ENCODE measurements at places on chromosomes 2 and 18. TPM values are rescaled to one million over a fixed set of nuclear protein-coding genes. Genes with fewer than 3 reads are reported as not detected.

- no peak for DNase-seq
These were observed 4.3 kb upstream of the CHRNA1 start for GRCh38 chr2:174768557-174768956.

DNA sequence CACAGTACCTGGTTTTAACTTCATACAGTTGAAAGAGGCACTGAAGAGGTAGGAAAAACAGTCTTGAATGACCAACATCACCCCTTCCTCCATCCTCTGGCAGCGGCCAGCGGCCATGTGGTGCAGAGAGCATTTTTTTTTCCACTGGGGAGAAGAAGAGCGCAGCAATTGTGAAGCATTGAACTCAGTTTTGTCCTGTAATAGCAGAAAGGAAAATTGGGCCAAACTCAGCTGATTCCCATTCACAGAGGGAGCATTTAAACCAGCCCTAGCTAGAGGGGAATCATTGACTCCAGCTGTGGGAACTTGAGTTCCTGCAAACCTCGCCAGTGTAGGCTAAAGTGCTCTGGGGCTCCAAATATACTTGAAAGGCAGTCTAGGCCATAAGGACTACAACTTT lies 316.6 kb upstream of the CHST9 start:
- DNase-seq, result no peak

- DNase-seq, result no peak
These were observed 126.9 kb downstream of the KCNJ3 start for GRCh38 chr2:154825358-154825757.

- DNase-seq, result peak; percentile 81
These were observed at the start of gene YES1 for GRCh38 chr18:811892-812375. YES1 (minus strand) TSS chr18:812242; CDS start chr18:756827, 55,415 bp downstream.

DNA sequence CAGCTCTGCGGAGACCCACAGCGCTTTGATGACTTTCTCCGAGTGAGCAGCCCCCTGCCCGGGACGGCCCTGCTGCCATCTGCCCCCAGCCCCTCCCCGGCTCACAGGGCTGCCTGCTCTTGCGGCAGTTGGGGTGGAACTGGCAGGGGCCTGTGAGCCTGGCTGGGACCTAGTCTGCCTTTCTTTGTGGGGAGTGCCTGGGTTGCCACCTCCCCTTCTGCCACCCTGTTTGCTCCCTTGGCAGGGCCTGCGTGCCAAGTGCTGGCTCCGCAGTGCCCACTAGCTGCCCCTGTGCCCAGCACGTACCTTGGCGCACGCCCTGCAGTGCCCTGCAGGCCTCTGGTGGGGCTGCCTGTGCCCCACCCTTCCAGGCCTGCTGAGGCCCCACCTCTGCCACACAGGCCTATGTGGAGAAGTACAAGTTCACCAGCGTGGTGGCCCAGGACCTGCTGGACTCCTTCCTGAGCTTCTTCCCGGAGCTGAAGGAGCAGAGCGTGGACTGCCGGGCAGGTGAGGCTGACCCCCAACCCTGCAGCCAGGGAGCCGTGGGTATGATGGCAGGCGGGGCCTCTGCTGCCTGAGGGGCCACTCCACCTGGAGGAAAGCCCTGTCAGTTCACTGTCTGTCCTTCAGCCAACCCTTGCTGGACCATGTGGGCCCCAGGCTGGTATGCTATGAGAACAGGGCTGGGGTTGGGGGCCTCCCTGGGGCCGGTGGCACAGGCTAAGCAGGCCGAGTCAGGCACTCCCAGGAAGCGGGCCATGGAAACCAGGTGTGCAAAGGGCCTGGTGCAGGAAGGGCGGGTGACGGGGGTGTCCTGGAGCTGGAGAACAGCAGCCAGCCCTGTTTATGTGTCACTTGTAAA lies 7.0 kb downstream of the RNPEPL1 start:
- no peak for DNase-seq

GRCh38 chr2:131029812-131030211 lies 63.4 kb downstream of the FAM168B start:
- DNase-seq, result no peak

- DNase-seq, result no peak
These were observed 66.5 kb downstream of the RAB10 start for GRCh38 chr2:26100384-26100783.

DNA sequence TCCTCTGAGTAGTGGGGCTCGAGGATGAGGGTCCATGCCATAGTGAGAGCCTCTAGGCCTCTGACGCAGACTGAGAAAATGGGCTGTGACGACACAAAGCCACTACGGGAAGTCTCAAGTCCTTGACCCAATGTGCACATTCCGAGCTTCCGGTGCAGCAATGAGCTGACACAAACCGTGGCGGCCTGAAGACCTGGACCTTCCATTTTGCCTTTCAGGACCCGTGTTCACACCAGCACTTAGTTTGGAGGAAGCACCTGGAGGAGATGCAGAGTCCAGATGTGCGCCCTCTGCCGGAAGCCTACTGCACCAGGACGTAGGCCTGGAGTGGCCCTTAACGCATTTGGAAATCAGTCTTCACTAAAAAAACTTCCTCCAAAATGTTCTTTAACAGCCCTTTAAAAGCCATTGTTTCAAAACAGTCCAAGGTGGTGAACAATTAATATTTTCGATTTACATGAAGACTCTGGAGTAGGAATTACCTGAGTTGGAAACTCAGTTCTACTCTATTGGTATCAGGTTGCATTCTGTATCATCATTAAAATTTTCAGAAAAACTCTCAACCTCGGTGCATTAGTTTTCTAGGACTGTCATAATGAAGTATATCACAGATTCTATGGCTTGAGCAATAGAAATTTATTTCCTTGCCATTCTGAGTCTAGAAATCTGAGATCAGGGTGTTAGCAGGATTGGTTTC lies 33.9 kb downstream of the BMP10 start:
- DNase-seq, result peak; percentile 58

DNA sequence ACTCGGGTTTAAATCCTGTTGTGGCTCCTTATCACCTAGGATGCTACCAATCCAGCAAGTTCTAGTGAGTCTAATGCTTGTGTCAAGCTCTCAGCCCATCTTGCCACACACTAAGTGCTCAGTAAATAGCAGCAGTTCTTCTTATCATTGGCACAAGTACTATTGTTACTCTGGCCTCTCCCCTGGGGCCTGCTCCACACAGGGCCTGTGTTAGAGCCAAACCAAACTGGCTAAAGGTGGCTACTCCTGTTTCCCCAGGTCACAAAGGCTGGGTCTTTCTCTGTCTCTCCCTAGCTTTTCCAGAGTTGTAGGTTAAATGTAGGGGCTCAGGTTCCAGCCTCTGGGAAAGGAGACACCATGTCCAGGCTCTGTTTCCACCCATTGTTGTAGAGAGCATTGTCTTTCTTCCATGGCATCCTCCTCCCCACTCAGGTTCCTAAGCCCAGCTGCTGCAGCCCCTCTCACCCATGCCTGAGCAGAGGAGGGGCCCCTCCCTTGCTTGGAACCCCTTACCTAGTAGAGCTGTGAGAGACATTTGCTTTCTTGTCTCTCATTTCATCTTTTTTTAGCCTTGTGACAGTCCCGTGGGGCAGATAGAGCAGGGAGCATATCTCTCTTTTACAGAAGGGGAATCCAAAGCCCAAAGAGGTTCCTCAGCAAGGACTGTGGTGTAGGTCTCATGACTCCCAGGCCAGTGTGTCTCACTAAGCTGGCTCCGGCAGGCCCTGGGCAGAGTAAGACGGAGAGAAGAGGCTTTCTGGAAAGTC lies 56.4 kb upstream of the OTOF start:
- DNase-seq, result no peak

POTEI gene
- total RNA-seq, result 0.06 TPM

EFR3B gene
- total RNA-seq, result 0.98 TPM

UGT1A5 gene
- total RNA-seq, result 2.1 TPM

SP5 gene
- 1.3 TPM for total RNA-seq

CRACDL gene
- 22.4 TPM for total RNA-seq

TTL gene
- total RNA-seq, result 20.5 TPM

All from left colon (tissue), 2 donors.